ENCODE measurements at places on chromosomes 5 and 9. TPM values are rescaled to one million over a fixed set of nuclear protein-coding genes. Genes with fewer than 3 reads are reported as not detected.

Gene C9orf152
- total RNA-seq, result not detected

Gene ZNF300
- 0.54 TPM for total RNA-seq

- H3K27me3 ChIP-seq, result no peaks in the 10 kb centered on the region
- H3K27ac ChIP-seq, result no peak overlapping the region
- no peak overlapping the region for H3K4me3 ChIP-seq
- DNase-seq, result no peak
- no peaks in the 10 kb centered on the region for H3K36me3 ChIP-seq
These were observed 25.1 kb downstream of the XRCC4 start for GRCh38 chr5:83102364-83102980.

Gene PCDHA13
- not detected for total RNA-seq

DNA sequence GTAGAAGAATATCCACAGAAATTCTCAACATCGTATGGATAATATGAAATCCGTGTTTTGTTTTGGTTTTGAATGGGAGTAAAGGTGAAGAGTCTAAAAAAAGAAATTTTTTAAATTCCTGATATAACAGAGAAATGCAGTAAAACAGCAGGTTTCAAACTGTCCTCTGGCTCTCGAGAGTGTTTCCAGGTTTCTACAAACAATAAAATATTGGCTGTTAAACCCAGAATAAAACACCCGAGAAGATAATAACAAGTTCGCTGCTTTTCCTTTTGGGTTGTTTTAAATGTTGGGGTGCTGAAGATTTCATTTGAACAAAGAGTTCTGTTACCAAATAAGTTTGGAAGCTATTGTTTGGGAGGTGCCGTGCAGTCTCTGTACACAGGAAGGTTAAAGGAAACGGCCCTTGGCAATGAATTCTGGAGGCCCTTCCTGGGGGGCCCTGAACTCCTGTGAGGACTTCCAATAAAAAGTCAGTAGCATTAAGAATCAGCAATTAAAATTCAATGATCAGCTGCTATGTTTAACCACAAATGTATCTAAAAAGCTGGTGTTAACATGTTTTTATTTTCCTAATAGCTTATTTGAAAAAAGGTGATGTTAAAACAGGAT, 215.8 kb downstream of the TSSK1B start:
- no peaks in the 10 kb centered on the region for H3K4me1 ChIP-seq
- no peak overlapping the region for H3K27ac ChIP-seq
- DNase-seq, result no peak
- H3K4me3 ChIP-seq, result no peak overlapping the region
- no peaks in the 10 kb centered on the region for H3K36me3 ChIP-seq
- no peaks in the 10 kb centered on the region for H3K27me3 ChIP-seq

- H3K27ac ChIP-seq, result peak within 1 kb of the TSS; percentile 77
- peak within 1 kb of the TSS; percentile 69 for H3K4me3 ChIP-seq
- H3K27me3 ChIP-seq, result no peaks in the 10 kb centered on the region
- peak; percentile 66 for DNase-seq
- peaks cover 15% of the 10 kb centered on the region for H3K36me3 ChIP-seq
These were observed at the start of gene EXOC3 for GRCh38 chr5:442335-443238. TSS of gene EXOC3 (plus strand) at chr5:443176. CDS start at chr5:446206, 3,030 bp downstream.

Gene GFRA3
- not detected for total RNA-seq

DNA sequence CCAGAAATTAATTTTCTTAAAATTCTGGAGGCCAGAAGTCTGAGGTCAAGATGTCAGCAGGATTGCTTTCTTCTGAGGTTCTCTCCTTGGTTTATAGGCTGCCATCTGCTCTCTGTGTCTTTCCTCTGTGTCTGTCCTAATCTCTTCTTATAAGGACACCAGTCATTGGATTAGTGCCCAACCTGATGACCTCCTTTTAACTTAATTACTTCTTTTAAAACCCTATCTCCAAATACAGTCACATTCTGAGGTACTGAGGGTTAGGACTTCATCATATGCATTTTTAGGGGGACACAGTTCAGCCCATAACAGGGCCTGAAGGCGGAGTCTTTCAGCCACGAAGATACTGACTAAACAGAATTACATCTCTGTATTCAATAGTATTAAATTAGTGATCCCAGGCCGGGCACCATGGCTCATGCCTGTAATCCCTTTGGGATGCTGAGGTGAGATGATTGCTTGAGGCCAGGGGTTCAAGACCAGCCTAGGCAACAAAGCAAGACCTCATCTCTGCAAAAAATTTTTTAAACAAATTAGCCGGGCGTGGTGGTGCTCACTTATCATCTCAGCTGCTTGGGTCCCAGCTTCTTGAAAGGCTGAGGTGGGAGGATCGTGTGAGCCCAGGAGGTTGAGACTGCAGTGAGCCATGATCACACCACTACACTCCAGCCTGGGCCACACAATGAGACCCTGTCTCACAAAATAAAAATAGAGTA, 5.9 kb upstream of the RPS6 start:
- H3K27ac ChIP-seq, result no peak overlapping the region
- peaks cover 3% of the 10 kb centered on the region for H3K27me3 ChIP-seq
- H3K36me3 ChIP-seq, result no peaks in the 10 kb centered on the region
- no peaks in the 10 kb centered on the region for H3K4me1 ChIP-seq
- H3K4me3 ChIP-seq, result no peak overlapping the region

DNA sequence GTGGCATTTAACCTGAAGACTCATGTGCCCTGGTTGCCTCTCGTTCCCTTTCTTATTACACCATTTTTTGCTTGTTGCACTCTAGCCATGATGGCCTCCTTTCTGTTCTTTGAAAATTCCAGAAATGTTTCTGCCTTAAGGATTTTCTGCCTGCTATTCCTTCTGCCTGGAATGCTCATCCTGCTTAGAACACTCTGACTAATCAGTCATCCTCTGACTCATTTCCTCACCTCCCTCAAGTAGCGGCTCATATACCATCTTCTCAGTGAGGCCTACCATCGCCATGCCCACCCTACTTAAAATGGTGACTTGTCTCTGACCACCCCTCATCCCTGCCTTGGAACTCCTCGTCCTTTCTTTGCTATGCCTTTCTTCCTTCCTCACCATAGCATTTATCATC, 68.8 kb downstream of the KIF4B start:
- H3K36me3 ChIP-seq, result no peaks in the 10 kb centered on the region
- no peaks in the 10 kb centered on the region for H3K27me3 ChIP-seq
- no peak overlapping the region for H3K27ac ChIP-seq
- no peak overlapping the region for H3K4me3 ChIP-seq
- DNase-seq, result no peak

DNA sequence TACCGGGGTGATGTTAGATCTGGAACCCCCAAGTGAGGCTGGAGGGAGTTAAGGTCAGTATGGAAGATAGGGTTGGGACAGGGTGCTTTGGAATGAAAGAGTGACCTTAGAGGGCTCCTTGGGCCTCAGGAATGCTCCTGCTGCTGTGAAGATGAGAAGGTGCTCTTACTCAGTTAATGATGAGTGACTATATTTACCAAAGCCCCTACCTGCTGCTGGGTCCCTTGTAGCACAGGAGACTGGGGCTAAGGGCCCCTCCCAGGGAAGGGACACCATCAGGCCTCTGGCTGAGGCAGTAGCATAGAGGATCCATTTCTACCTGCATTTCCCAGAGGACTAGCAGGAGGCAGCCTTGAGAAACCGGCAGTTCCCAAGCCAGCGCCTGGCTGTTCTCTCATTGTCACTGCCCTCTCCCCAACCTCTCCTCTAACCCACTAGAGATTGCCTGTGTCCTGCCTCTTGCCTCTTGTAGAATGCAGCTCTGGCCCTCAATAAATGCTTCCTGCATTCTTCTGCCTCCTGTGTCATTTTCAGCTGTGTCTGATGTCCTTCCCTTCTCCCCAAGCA, 2.3 kb upstream of the MYOZ3 start:
- H3K4me3 ChIP-seq, result no peak overlapping the region
- H3K36me3 ChIP-seq, result no peaks in the 10 kb centered on the region
- H3K4me1 ChIP-seq, result peaks cover 7% of the 10 kb centered on the region
- no peak overlapping the region for H3K27ac ChIP-seq
- H3K27me3 ChIP-seq, result no peaks in the 10 kb centered on the region

- DNase-seq, result no peak
- H3K4me1 ChIP-seq, result peaks cover 25% of the 10 kb centered on the region
- no peaks in the 10 kb centered on the region for H3K27me3 ChIP-seq
- H3K4me3 ChIP-seq, result no peak overlapping the region
These were observed 1.5 kb downstream of the VAV2 start for GRCh38 chr9:133990366-133991213.

Gene LHX3
- total RNA-seq, result not detected

DNA sequence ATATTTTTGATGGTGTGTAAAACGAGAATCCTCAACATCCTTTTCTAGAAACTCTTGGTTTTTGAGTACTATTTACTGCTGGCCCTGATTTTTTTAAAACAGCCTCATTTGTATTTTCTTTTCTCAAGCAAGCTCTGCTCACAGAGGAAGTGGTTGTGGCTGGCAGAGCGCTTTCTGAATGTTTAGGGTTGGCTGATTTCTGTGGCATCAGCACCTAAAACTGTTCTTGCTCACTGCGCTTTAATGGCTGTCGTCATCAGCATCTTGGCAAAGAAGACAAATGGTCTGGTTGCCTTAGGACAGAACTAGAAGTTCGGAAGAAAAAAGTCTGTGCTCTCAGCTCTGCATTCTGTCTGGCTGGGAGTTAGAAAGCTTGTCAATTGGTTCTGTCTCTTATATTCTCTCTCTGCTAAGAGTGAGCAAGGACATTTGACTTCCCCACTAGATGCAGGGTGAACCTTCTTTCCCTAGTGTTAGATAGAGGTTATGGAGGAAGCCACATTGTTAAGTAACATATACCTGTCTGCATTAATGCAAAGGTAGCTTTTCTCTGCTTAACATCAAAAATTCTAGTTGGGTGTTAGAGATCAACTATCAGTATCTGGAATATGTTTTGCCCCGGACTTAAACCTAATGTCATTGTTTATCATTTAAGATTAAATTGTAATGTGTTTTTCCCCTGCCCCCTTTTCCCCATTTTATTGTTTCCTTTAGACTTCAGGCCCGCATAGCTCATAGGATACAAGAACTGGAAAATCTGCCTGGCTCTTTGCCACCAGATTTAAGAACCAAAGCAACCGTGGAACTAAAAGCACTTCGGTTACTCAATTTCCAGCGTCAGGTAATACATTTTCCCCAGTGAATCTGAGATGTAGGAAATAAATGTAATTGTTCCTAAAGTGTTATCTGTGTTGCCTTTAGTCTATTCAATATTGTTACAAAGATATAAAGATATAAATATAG, 39.0 kb downstream of the SMARCA2 start:
- peak; percentile 86 for DNase-seq
- H3K4me1 ChIP-seq, result peaks cover 30% of the 10 kb centered on the region
- no peaks in the 10 kb centered on the region for H3K27me3 ChIP-seq
- H3K4me3 ChIP-seq, result peak overlapping the region; percentile 73
- peaks cover 38% of the 10 kb centered on the region for H3K36me3 ChIP-seq

- H3K36me3 ChIP-seq, result no peaks in the 10 kb centered on the region
- DNase-seq, result no peak
- H3K27ac ChIP-seq, result no peak overlapping the region
- no peaks in the 10 kb centered on the region for H3K27me3 ChIP-seq
- no peaks in the 10 kb centered on the region for H3K4me1 ChIP-seq
These were observed 4.7 kb downstream of the IRGM start for GRCh38 chr5:150851039-150851438.

DNA sequence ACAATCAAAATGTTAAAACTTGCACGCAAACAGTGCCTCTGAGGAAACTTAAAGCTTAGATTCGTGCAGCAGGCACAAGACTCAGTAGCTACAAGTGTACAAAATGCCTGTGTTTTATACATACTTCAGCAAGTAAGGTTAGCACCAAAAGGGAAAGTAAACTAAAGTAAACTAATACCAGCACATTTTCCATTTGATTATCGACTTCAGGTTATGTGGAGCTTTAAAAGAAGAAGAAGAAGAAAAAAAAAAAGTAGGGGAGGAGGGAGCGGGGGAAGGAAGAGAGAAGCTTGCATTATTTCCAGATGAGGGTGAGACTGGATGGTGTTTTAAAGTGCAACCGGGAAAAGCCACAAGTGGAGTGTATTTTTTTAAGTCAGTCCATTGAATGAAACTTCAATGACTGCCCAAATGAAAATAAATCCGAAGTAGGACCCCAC, 596 bp upstream of the ADAMTS6 start:
- H3K27ac ChIP-seq, result peak overlapping the region; percentile 23
- H3K4me1 ChIP-seq, result peaks cover 35% of the 10 kb centered on the region
- peak overlapping the region; percentile 89 for H3K4me3 ChIP-seq

DNA sequence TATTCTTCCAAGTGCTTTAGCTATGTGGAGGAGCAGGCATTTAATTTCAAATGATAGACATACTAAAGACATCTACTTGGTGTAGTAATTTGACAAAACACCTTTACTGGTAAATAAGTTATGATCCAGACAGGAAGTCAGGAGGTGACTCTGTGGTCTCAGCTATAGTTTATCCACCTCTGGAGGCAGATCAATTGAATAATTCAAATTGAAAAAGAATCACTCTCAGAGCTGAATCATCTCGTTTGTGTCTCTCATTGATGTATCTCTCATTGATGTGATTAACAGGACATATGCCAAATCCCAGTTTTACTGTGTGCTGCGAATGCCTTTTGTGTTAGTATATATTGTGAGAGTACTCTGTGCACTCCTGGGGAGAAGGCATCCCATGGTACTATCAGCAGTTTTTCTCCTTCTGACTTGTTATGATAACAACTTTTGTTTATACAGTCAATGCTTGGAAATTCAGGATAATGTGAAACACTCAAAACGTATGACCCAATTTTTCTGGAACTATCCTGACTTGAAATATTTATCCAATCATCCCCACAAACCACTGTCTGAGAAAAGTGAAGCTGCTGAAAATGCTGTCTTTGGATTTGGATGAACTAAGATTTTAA, 48.5 kb upstream of the DAB2 start:
- no peaks in the 10 kb centered on the region for H3K4me1 ChIP-seq
- no peak overlapping the region for H3K27ac ChIP-seq
- H3K36me3 ChIP-seq, result no peaks in the 10 kb centered on the region
- H3K4me3 ChIP-seq, result no peak overlapping the region

Gene HMMR
- total RNA-seq, result 1.0 TPM

DNA sequence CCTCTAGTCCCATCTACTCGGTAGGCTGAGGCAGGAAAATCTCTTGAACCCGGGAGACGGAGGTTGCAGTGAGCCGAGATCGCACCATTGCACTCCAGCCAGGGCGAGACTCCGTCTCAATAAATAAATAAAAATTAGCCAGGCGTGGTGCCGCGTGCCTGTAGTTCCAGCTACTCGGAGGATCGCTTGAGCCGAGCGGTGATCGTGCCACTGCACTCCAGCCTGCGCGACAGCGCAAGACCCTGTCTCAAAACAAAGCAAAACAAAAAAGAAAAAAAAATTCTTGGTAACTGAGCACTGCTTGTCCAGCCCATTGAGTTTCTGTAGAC, 710 bp upstream of the WDR55 start:
- DNase-seq, result no peak
- H3K27me3 ChIP-seq, result no peaks in the 10 kb centered on the region
- peaks cover 30% of the 10 kb centered on the region for H3K4me1 ChIP-seq
- peak overlapping the region; percentile 97 for H3K27ac ChIP-seq
- peaks cover 57% of the 10 kb centered on the region for H3K36me3 ChIP-seq

- H3K27ac ChIP-seq, result no peak overlapping the region
- no peaks in the 10 kb centered on the region for H3K4me1 ChIP-seq
- H3K27me3 ChIP-seq, result no peaks in the 10 kb centered on the region
- DNase-seq, result no peak
These were observed 47.3 kb downstream of the S1PR3 start for GRCh38 chr9:89038382-89039103.

DNA sequence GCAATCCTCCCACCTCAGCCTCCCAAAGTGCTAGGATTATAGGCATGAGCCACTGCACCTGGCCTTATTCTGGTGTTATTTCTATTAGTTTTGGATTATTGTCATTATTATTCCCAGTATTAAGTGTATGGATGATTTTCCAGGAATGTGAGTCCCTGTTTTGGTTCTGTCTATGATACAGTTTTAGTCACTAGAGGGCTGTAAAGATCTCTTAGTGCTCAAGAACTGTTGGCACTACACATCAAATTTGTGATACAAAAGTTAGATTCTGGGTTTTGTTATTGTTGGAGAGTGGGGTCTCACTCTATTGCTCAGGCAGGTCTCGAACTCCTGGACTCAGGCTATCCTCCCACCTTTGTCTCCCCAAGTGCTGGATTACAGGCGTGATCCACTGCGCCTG, 12.1 kb downstream of the CCL28 start:
- H3K27me3 ChIP-seq, result no peaks in the 10 kb centered on the region
- H3K36me3 ChIP-seq, result no peaks in the 10 kb centered on the region
- H3K27ac ChIP-seq, result no peak overlapping the region
- H3K4me1 ChIP-seq, result peaks cover 19% of the 10 kb centered on the region
